ENCODE measurements at places on chromosomes 11 and 22. TPM values are rescaled to one million over a fixed set of nuclear protein-coding genes. Genes with fewer than 3 reads are reported as not detected.

The ARHGAP20 gene
- total RNA-seq: not detected

The SMTNL1 gene
- total RNA-seq: not detected

The MIOX gene
- not detected for total RNA-seq

The SNX19 gene
- total RNA-seq: 15.1 TPM
